Lung (tissue), 17 donors: ENCODE measurements at places on chromosomes 2 and 18. TPM values are rescaled to one million over a fixed set of nuclear protein-coding genes. Genes with fewer than 3 reads are reported as not detected.

COX7A2L gene
- 80.4 TPM for total RNA-seq

ANKRD30BL gene
- 3.8 TPM for total RNA-seq

OSBPL1A gene
- total RNA-seq: 37.0 TPM

PCARE gene
- not detected for total RNA-seq

MBD5 gene
- 140 TPM for total RNA-seq

VWC2L gene
- 0.25 TPM for total RNA-seq

TSGA10 gene
- total RNA-seq: 13.7 TPM

ZNF892 gene
- total RNA-seq: 2.7 TPM

EMX1 gene
- total RNA-seq: not detected

FKBP1B gene
- total RNA-seq: 13.6 TPM

LYPD6B gene
- 3.2 TPM for total RNA-seq

C2orf66 gene
- total RNA-seq: not detected

ANO7 gene
- 0.74 TPM for total RNA-seq

RMDN2 gene
- total RNA-seq: 37.9 TPM

SCYGR4 gene
- total RNA-seq: not detected

CYRIA gene
- total RNA-seq: 17.9 TPM

SCN9A gene
- total RNA-seq: 11.8 TPM

BCL11A gene
- 7.6 TPM for total RNA-seq

ASIC4 gene
- 0.26 TPM for total RNA-seq

ABCB6 gene
- 40.4 TPM for total RNA-seq

TMEM163 gene
- 5.8 TPM for total RNA-seq

ANTXR1 gene
- 54.1 TPM for total RNA-seq

GALNT13 gene
- total RNA-seq: 3.1 TPM

DOCK10 gene
- total RNA-seq: 28.1 TPM

TMEFF2 gene
- 0.43 TPM for total RNA-seq

ABHD3 gene
- 20.8 TPM for total RNA-seq

GAREM2 gene
- total RNA-seq: 1.2 TPM

NYAP2 gene
- total RNA-seq: 1.6 TPM

FOXI3 gene
- total RNA-seq: not detected

NEUROD1 gene
- not detected for total RNA-seq

PARD6G gene
- 4.4 TPM for total RNA-seq

NGEF gene
- total RNA-seq: 2.4 TPM

GALNT3 gene
- total RNA-seq: 41.9 TPM

POLE4 gene
- total RNA-seq: 62.6 TPM

CDH2 gene
- total RNA-seq: 1.5 TPM

VWA3B gene
- 29.2 TPM for total RNA-seq

NR4A2 gene
- total RNA-seq: 4.2 TPM

SIX3 gene
- 0.06 TPM for total RNA-seq

CHST9 gene
- 19.6 TPM for total RNA-seq

FRZB gene
- 2.0 TPM for total RNA-seq

MDH1 gene
- 120 TPM for total RNA-seq

NT5C1B gene
- total RNA-seq: not detected

TP53I3 gene
- 56.3 TPM for total RNA-seq

CPO gene
- 0.20 TPM for total RNA-seq

RGPD3 gene
- total RNA-seq: 0.71 TPM

LYG2 gene
- not detected for total RNA-seq

ESCO1 gene
- 28.2 TPM for total RNA-seq

DCDC2C gene
- 0.37 TPM for total RNA-seq
